ENCODE measurements at places on chromosomes 7 and 10. TPM values are rescaled to one million over a fixed set of nuclear protein-coding genes. Genes with fewer than 3 reads are reported as not detected.

Gene METTL27
- 10.6 TPM for total RNA-seq

Gene DYNC1I1
- total RNA-seq = 7.7 TPM

Gene ADRA2A
- total RNA-seq = 14.9 TPM

Gene MBLAC1
- total RNA-seq = 6.9 TPM

Gene SERPINE1
- 7.4 TPM for total RNA-seq

Gene SLC16A12
- total RNA-seq = 4.8 TPM

Gene EBF3
- total RNA-seq = 28.0 TPM

Gene UCMA
- total RNA-seq = not detected

Gene PKD2L1
- total RNA-seq = not detected

Gene AGR2
- total RNA-seq = 72.8 TPM

Gene METTL2B
- total RNA-seq = 19.4 TPM

DNA sequence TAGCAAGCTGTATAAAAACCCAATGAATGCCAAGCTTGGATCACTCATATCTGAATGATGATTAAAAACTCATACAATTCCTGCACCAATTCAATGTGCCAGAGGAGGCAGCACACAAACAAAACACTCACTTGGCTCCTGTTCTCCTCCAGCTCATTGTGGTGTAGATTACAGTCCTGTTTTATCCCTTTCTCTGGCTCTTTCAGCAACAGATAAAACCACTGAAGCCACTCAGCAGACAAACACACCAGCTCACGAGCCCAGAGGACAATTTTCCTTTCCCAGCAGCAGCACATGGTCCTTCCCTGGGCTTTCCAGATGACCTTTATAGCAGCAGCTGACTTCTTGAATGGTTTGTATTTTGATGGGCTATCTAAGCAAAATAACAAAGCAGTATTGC lies 107.3 kb upstream of the STARD3NL start:
- DNase-seq = no peak

DNA sequence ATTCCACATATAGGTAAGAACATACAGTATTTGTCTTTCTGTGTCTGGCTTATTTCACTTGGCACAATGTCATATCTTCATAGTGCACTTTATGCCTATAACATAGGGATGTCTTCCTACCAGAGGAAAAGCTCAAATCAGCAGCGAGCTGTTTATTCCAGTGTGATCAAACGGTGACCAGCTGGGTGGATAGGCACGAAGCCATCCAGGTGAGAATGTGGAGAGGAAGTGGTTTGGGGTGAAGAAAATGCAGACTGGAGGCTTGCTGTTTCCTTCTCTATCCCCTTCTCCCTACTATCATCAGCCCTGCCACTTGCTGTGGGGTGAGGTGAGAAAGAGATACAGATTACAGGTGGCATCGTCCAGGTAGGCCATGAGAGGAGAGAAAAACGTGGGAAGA lies 52.4 kb downstream of the CHCHD3 start:
- no peak for DNase-seq

DNA sequence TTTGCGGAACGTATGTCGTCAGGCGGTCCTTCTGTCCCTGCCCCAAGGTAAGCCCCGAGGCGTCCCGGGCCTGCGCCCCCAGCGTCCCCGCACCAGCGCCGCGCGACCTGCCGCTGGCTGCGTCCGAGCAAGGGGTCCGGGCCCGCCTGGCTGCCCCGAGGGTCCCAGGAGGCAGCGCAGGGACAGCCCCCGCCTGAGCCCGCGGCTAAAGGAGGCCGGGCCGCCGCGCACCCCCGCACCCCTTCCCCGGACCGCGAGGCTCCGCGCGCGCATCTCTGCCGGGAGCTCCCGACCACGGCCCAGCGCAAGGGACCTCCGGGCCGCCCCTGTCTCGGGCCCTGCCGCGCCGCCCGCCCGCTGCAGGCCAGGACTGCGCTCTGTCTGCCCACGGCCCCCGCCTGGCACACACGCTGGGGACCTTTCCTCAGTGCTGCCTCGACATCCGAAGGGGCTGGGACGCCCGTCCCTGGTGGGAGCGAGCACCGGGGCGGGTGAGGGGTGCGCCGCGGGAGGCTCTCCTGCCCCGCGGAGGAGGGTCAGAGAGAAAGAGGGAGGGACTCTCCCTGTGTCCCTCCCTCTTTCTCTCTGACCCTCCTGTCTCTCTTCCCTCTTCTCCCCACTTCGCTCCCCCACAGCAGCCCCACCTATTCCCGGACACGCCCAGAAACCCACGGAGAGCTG lies 25.0 kb downstream of the SHH start:
- DNase-seq = no peak

- DNase-seq = no peak
Observed at GRCh38 chr10:37289833-37290464, 164.6 kb downstream of the ANKRD30A start.

DNA sequence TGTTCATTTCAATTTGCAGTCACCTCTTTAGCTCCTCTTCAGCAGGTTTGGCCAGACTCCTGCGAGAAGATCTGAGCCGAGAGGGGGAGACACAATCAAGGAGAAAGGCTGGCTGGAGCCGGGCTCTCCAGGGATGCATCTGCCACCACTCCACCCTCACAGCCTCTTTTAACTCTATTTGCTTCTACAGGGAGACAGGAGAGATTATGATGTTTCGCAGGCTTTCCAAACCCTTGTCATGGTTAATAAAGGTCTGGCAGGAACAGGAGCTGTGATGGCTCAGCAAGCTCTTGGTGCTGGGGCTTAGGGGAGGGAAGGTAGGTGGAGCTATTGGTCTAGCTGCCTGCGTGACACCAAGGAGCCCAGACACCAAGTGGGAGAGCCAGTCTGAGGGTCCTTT lies 448.1 kb upstream of the PODXL start:
- no peak for DNase-seq

DNA sequence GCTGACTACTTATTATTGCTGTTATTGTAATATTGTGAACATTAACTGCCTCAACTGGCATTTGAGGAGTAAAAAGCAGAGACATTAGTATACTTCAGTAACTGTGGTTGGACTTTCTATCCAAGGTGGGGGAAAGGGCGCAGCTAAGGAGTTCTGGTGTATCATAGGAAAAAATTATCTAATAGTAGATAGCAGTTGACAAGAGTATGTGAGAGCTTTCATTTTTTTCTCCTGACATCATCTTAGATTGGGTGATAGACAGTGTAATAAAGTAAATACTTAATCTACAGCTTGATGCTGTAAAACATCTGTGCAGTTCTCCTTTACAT lies 68.9 kb downstream of the PHTF2 start:
- no peak for DNase-seq

GRCh38 chr10:106111246-106111645 lies 1053.3 kb downstream of the SORCS1 start:
- no peak for DNase-seq

- DNase-seq = no peak
Observed at GRCh38 chr7:155489862-155490696, 32.1 kb downstream of the EN2 start.

DNA sequence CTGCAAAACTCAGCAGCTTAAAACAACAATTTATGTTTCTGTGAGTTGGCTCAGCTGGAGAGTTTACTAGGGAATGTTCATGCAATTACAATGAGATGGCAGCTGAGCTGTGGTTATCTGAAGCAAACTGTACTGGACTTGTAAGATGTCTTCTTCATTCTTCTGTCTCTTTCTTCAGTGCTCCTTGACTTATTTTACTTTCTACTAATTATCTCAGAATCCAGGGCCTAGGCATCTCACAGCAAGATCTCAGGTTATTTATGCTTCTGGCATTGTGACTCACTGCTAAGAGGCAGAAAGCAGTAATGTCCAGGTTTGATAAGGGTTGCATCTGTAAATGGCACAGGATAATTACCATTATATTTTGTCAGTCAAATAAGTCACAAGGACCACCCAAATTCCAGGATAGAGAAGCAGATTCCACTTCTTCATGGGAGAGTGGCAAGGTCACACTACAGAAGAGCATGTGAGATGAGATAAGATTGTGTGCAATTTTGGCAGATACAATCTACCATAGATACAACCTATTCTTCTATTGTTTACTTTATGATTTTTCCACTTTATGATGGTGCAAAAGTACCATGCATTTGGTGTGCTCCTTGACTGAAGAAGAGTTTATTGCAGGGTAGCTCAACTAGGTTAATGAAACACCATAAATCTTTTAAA lies 16.8 kb downstream of the VIM start:
- DNase-seq = no peak

- DNase-seq = no peak
Observed at GRCh38 chr10:7186387-7187018, 224.3 kb downstream of the SFMBT2 start.

- DNase-seq = no peak
Observed at GRCh38 chr7:69719717-69720116, 121.4 kb downstream of the AUTS2 start.

DNA sequence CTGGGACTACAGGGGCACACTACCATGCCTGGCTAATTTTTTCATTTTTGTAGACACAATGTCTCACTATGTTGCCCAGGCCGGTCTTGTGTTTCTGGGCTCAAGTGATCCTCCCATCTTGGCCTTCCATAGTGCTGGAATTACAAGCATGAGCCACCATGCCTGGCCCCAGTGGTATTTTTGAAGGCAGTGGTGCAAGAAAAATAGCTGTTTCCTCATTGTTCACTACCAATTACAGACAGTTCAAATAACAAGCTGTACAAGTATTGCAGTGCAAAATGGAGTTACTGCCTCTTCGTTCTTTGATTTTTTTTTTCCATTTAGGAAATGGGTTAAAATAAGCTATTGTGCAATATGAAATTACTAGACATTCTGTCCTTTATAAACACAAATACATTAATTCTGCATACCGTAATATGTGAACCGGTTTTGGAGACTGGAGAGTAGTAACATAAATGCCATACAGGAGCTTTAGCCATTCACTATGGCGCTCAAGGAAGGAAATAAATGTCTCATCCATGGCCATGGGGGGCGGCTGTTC lies 35.0 kb upstream of the BPGM start:
- DNase-seq = no peak

GRCh38 chr7:66146701-66147100 lies 32.1 kb downstream of the CRCP start:
- no peak for DNase-seq

DNA sequence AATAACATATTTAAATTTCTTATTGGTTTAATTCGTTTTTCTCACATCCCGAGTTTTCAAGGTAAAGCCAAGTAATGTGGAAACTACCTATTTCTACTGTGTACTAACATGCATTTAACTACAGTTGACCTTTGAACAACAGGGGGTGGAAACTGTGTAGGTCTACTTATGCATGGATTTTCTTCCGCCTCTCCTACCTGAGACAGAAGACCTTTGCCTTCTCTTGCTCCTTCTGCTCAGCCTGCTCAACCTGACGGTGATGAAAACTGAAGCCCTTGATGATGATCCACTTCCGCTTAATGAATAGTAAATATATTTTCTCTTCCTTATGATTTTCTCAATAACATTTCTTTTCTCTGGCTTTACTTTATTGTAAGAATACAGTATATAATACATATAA lies 18.5 kb downstream of the MEOX2 start:
- no peak for DNase-seq

DNA sequence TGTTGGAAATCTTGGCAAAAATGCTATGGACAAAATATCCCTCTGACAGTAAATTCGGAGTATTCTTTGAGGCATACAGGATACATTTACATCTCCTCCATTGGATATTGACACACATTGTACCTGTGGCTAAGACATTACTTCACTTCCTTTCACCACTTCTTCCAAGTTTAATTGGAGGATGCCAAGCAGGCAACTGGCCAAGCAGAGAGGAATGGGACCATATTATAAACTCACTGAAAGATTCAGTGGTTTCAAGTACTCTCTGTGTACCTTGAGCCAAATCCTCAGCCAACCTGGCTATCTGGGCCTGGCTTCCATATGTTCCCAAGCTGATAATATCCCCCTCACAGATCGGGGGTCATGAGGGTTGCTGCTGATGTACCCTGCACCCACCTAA lies 14.7 kb upstream of the JCAD start:
- no peak for DNase-seq

DNA sequence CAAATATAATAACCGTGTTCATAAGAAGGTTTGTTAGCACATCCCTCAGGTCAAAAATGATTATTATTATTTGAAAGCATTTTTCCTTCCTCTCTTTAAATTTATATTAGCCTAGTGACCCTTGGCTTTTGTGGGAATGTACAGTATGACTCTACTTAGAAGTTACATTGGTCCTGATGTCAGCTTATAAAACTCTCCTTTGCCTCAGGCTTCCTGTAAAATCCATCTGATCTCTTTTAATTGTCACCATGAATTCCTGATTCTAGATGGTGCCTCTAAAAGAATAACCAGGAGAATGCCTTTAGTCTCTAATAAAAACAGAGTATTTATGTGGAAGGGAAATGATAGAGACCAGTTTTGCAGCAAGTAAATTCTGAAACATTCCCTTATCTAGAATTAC lies 1134.4 kb downstream of the XPNPEP1 start:
- no peak for DNase-seq

DNA sequence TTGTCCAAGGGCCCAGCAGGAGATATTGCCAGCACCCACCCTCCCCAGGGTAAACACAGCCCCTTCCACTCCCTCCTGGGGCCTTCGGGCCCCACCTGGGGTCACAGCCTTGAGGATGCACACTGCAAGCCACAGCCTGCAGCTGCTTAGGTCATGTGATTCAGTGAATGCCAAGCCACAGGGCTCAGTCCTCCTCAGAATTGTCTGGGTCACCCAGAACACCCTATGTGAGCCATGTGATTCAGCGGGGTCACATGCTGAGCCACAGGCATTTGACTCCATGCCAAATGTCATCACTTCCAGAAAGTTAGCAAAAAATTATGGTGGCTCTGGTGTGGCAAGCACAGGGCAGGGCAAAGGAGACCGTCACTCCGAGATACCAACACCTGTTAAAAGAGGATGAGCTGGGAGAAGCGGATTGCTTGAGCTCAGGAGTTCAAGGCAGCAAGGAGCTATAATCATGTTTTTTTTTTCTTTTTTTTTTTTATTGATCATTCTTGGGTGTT lies 17.2 kb upstream of the PSAP start:
- DNase-seq = no peak

DNA sequence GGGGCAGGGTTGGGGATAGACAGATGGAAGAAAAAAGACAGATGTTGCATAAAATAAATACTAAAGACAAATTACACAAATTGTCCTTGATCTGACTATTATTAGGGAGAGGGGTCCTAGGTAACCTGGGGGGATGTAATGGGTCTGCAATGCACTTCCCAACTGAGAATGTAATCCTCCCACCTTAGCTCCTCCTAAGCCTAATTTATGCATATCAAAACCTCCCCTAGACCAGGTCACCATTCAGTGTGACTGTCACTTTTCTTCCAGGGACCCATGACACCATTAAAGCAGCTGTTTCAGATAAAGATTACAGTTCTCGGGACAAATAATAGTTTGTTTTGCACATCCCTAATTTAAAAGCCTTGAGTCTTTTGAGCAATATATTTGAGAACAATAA lies 133.9 kb upstream of the FEZF1 start:
- no peak for DNase-seq

- no peak for DNase-seq
Observed at GRCh38 chr7:157047148-157047547, 36.7 kb upstream of the MNX1 start.

DNA sequence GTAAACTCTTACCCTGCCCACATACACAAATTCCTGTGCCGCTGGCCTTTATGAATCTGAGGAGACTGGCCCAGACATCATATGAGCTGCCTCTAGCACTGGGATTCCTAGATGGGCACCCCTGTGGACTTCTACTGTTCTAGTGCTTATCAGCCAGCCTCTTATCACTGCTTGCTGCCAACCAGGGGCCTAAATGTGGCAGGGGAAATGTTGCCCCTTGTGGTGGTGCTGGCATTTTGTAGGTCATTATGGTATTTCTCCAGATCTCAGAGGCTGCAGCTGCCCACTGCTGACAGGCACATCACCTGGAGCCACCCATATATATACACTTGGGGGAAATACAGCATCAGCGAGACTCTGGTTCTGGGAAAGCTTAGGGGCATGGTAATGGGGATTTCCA lies 5.4 kb downstream of the SFR1 start:
- no peak for DNase-seq

GRCh38 chr7:33874943-33875342 lies 30.4 kb upstream of the BMPER start:
- no peak for DNase-seq

Measured in breast epithelium (tissue), 4 donors.